ENCODE measurements at places on chromosomes 3 and 15. TPM values are rescaled to one million over a fixed set of nuclear protein-coding genes. Genes with fewer than 3 reads are reported as not detected.

DNA sequence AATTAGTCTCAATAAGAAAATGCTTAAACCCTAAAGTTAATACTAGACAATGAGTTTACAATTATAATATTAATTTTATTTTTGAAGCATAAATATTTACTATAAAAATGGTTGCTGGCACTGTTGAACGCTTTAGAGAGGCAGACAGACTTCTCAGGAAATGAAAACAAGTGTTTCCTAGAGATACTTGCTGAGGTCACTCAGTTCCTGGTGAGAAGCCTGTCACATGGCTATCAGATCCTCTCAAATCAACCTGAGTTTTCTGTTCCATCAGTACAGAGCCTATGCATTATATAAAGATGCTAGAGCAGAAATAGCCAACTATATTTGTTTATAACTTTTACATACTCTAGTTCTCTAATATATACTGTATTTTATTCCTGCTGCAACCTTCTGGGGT lies 109.2 kb downstream of the MYO5A start:
- no peaks in the 10 kb centered on the region for H3K36me3 ChIP-seq
- H3K27me3 ChIP-seq, result no peaks in the 10 kb centered on the region
- no peak for DNase-seq
- no peak overlapping the region for H3K27ac ChIP-seq
- H3K4me1 ChIP-seq, result no peaks in the 10 kb centered on the region

DNA sequence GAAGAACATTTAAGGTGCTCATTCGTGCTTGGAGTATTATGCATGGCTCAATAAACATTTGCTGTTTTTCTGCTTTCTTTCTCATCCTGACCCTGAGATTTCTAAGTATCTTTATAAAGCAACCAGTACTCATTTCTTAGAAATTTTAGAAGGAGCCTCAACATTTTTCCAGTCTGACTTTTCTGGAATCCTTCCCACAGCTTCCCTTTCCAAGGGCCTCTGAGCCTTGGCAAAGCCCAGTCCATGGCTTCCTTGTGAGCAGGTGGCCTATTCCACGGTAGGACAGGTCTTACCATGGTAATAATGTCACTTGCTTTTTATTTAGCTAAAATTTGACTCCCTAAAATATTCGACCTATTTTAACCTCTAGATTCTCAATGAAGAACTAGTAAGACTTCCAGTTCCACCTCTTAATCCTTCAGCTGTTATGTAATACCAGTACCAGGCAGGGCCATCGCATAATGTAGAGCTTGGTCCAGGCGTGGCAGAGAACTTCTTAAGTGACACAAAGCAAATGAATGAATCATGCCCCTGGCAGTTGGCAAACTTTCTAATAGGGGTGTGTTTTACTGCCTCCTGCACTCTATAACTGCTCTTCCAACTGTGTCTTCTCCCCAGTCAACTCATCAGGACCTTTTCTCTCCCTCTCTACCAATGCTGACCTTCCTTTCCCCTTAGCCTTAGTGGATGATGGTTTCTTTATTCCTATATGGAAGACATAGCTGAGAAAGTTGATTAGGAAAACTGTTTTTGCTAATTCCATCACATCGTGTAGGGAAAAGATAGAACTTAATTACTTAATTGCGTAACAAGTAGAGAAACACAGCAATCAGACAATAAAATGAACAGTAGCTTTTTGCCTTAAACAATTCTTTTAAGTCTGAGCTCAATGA lies 894 bp upstream of the TM4SF4 start:
- DNase-seq, result no peak
- no peak overlapping the region for H3K4me3 ChIP-seq
- H3K27ac ChIP-seq, result no peak overlapping the region
- H3K4me1 ChIP-seq, result peaks cover 6% of the 10 kb centered on the region

- no peaks in the 10 kb centered on the region for H3K36me3 ChIP-seq
- H3K27me3 ChIP-seq, result no peaks in the 10 kb centered on the region
- DNase-seq, result no peak
- H3K4me1 ChIP-seq, result no peaks in the 10 kb centered on the region
These were observed 46.1 kb downstream of the C2CD4A start for GRCh38 chr15:62112616-62113593.

DNA sequence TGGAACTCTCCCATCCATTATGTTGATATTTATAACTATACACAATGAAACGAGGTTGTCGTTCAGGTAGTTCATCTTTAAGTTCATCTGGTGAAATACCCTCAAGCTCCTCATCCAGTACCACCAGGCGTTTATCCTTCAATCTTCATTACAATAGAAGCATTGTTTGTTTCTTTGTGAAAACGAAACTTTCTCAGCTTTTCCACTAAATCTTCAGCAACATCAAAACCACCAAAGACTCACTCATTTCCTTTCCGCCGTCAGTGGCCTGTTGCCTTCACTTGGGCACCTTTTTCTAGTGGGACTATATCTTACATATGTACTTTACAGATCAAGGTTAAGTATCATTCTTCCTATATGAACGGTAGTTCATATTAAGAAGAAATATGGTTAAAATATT lies 44.1 kb upstream of the TFG start:
- no peak overlapping the region for H3K4me3 ChIP-seq
- H3K4me1 ChIP-seq, result no peaks in the 10 kb centered on the region
- no peak for DNase-seq
- H3K36me3 ChIP-seq, result no peaks in the 10 kb centered on the region
- H3K27me3 ChIP-seq, result no peaks in the 10 kb centered on the region

Gene ATG7
- 53.5 TPM for total RNA-seq

Gene NME9
- total RNA-seq, result 2.2 TPM

Gene BAHD1
- 13.7 TPM for total RNA-seq

Gene TRIM59
- 120 TPM for total RNA-seq

GRCh38 chr3:126959921-126960603 lies 22.9 kb upstream of the PLXNA1 start:
- no peaks in the 10 kb centered on the region for H3K27me3 ChIP-seq
- no peaks in the 10 kb centered on the region for H3K36me3 ChIP-seq
- no peak overlapping the region for H3K4me3 ChIP-seq
- peak; percentile 73 for DNase-seq
- H3K4me1 ChIP-seq, result peaks cover 10% of the 10 kb centered on the region

DNA sequence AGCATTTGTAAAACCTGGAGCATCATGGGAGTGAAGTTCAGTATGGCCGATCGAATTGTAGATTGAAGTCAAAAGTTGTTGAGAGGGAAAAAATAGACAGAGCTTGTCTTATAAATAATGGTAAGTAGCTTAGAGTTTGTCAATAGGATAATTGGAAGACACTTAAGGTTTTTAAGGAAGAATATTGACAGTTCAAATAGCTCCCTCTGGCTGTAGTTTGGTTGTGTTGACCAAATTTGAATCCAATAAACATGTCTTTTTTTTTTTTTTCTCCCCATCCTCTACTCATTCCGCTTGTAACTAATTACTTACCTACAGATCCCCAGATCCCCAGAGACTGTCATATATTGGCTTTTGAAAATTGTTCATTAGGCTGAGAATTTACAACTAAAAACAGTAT lies 677.0 kb downstream of the AGBL1 start:
- no peaks in the 10 kb centered on the region for H3K36me3 ChIP-seq
- H3K4me3 ChIP-seq, result no peak overlapping the region
- no peaks in the 10 kb centered on the region for H3K4me1 ChIP-seq
- DNase-seq, result no peak

Gene LRRC49
- 62.4 TPM for total RNA-seq

- no peak for DNase-seq
- H3K4me1 ChIP-seq, result no peaks in the 10 kb centered on the region
- H3K27me3 ChIP-seq, result no peaks in the 10 kb centered on the region
- H3K36me3 ChIP-seq, result no peaks in the 10 kb centered on the region
- H3K27ac ChIP-seq, result no peak overlapping the region
- no peak overlapping the region for H3K4me3 ChIP-seq
These were observed 7.6 kb upstream of the EMC3 start for GRCh38 chr3:9994086-9994844.

GRCh38 chr3:42660898-42661297 lies 7.4 kb downstream of the ZBTB47 start:
- H3K27me3 ChIP-seq, result no peaks in the 10 kb centered on the region
- no peaks in the 10 kb centered on the region for H3K4me1 ChIP-seq
- H3K36me3 ChIP-seq, result no peaks in the 10 kb centered on the region

GRCh38 chr3:141498598-141499223 lies 11.9 kb downstream of the RASA2 start:
- no peaks in the 10 kb centered on the region for H3K4me1 ChIP-seq
- H3K36me3 ChIP-seq, result no peaks in the 10 kb centered on the region
- DNase-seq, result no peak
- H3K27ac ChIP-seq, result no peak overlapping the region

Gene RARRES1
- total RNA-seq, result 0.62 TPM

DNA sequence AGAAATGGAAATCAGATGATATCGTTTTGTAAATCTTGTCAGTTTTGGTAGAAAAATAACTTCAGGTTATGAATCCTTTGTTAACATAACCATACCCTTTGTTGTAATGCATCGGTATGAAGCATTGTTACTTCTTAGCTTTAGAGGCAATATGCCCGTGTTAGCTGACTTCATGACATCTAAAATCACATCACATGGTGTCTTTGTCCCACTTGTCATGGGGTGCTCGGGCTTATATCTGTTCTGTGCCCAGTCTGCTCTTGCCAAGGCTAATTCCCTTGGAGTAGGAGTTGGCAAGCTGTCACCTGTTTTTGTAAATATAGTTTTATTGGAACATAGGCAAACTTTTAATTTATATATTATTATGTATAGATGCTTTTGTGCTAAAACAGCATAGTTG lies 39.6 kb downstream of the SLC25A26 start:
- H3K27ac ChIP-seq, result no peak overlapping the region
- H3K36me3 ChIP-seq, result no peaks in the 10 kb centered on the region
- H3K27me3 ChIP-seq, result no peaks in the 10 kb centered on the region
- no peak for DNase-seq
- H3K4me3 ChIP-seq, result no peak overlapping the region
- no peaks in the 10 kb centered on the region for H3K4me1 ChIP-seq

Gene RAP2B
- 18.1 TPM for total RNA-seq

GRCh38 chr3:65348398-65348995 lies 660.7 kb upstream of the ADAMTS9 start:
- DNase-seq, result no peak
- H3K27me3 ChIP-seq, result no peaks in the 10 kb centered on the region
- no peak overlapping the region for H3K4me3 ChIP-seq
- H3K36me3 ChIP-seq, result no peaks in the 10 kb centered on the region

DNA sequence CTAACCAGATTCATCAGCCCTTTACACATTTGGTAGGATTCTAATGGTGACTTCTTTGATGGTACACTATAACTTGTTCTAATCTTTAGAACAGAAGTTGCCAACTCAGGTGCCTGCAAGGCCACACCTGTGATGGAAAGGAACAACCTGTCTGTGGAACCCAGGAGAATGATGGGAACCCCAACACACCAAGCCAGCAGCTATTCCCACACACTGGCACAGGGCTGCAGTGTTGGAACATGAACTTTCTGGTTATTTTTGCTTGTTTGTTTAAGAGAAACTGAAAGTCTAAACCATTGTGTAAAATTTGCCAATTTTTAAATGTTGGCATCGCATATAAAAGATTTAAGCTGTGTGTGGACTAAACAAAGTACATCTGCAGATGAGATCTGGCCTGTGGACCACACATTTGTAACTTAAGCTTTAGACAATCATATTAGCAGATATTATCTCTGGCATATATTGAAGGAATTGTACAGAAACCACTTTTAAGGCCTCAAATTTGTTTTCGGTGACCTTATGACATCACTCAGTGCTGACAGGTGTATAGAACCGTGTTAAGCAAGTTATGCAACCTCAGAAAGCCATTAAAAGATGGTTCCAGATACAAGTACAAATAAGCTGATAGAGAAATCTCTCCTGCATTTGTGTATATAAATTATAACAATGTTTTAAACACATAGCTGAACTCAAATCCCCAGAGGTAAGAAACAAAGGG lies 242.9 kb downstream of the SLC9A9 start:
- H3K4me3 ChIP-seq, result no peak overlapping the region
- no peaks in the 10 kb centered on the region for H3K27me3 ChIP-seq
- no peak for DNase-seq
- H3K36me3 ChIP-seq, result no peaks in the 10 kb centered on the region
- no peaks in the 10 kb centered on the region for H3K4me1 ChIP-seq
- H3K27ac ChIP-seq, result no peak overlapping the region

Gene PIGZ
- not detected for total RNA-seq

Gene POC1A
- total RNA-seq, result 18.7 TPM

DNA sequence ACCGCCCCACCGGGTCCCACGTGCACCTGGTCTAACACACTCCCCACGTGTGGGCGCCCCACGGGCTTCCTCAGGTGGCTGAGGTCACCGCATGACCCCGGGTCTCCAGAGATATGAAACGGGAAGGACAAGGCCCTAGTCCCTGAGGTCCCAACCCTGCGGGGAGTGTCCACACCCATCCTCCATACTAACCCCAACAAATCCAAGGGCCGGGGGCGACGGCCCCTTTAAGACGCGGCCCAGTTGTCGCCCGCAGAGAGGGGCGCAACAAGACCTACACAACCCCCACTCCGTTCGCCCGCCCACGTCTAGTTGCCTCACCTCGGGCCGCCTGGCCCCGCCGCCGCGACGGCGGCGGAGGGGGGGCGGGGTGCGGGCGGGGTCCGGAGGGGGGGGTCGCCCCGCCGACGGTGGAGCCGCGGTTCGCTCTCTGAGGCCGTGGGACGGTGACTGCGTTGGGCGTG lies 396 bp downstream of the INO80 start:
- H3K27ac ChIP-seq, result peak overlapping the region; percentile 98
- peaks cover 9% of the 10 kb centered on the region for H3K4me1 ChIP-seq
- no peaks in the 10 kb centered on the region for H3K36me3 ChIP-seq
- H3K4me3 ChIP-seq, result peak overlapping the region; percentile 97

GRCh38 chr15:43229977-43230376 lies 9.2 kb upstream of the EPB42 start:
- peaks cover 4% of the 10 kb centered on the region for H3K27me3 ChIP-seq
- H3K27ac ChIP-seq, result no peak overlapping the region
- H3K36me3 ChIP-seq, result no peaks in the 10 kb centered on the region
- DNase-seq, result no peak
- no peak overlapping the region for H3K4me3 ChIP-seq

Gene SPATA12
- 0.12 TPM for total RNA-seq

- DNase-seq, result no peak
- peaks cover 6% of the 10 kb centered on the region for H3K4me1 ChIP-seq
- H3K27ac ChIP-seq, result no peak overlapping the region
- H3K36me3 ChIP-seq, result no peaks in the 10 kb centered on the region
- no peak overlapping the region for H3K4me3 ChIP-seq
- H3K27me3 ChIP-seq, result no peaks in the 10 kb centered on the region
These were observed 44.6 kb upstream of the VILL start for GRCh38 chr3:37945807-37946530.

Gene ABHD17C
- 9.3 TPM for total RNA-seq

Data from neural progenitor cell (in vitro differentiated cells).